Astrocyte of the hippocampus (primary cell): ENCODE measurements at places on chromosomes 3 and 15.

DNA sequence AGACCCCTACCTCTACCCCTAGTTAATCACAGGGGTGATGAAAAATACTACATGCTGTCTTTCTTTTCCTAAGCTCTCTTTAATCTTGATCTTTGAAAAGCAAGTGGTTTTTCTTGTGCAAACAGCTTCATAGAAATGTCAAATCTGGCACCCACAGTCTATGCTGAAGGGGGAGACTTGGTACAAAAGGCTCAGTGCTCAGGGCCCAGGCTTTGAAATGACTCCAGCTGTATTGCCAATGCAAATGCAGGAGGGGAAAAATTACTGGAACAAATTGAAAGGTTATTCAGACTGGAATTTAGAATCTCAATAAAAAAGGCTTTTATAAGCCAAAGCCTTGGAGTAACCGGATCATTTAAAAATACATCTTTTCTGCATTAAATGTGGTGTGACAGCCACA, 223.9 kb downstream of the LRTM1 start:
- DNase-seq = peak; percentile 63

- DNase-seq = no peak
These were observed 24.7 kb upstream of the PRR23E start for GRCh38 chr3:127168271-127168670.

- DNase-seq = peak; percentile 16
These were observed 1.6 kb downstream of the SKOR1 start for GRCh38 chr15:67826717-67827561.

GRCh38 chr3:169953462-169954141, 13.0 kb upstream of the SEC62 start:
- DNase-seq = peak; percentile 42

- peak; percentile 55 for DNase-seq
These were observed 26.1 kb upstream of the TM4SF4 start for GRCh38 chr3:149448331-149448831.

- DNase-seq = no peak
These were observed 291.2 kb upstream of the STT3B start for GRCh38 chr3:31241533-31241932.

DNA sequence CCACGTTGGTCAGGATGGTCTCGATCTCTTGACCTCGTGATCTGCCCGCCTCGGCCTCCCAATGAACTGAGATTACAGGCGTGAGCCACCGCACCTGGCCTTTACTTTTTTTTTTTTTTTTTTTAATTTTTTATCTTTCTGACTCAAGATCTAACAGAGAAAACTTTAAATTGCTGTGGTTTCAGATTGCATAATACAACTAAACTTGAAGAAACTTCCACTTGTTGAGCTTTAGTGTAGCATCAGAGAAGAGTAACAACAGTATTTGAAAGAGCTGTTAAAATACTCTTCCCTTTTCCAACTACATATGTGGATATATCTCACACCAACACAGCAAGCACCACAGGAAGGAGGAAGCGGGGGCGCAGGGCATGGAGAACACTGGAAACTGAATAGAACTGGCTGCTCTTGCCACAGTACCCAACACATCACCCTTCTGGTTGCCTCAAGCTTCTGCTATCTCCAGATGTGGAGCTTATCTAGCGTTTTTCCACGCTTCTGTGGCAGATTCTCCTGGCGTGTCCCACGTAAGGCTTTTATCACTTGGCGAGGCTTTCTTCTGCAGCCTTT, 45.4 kb downstream of the MAP6D1 start:
- DNase-seq = no peak

DNA sequence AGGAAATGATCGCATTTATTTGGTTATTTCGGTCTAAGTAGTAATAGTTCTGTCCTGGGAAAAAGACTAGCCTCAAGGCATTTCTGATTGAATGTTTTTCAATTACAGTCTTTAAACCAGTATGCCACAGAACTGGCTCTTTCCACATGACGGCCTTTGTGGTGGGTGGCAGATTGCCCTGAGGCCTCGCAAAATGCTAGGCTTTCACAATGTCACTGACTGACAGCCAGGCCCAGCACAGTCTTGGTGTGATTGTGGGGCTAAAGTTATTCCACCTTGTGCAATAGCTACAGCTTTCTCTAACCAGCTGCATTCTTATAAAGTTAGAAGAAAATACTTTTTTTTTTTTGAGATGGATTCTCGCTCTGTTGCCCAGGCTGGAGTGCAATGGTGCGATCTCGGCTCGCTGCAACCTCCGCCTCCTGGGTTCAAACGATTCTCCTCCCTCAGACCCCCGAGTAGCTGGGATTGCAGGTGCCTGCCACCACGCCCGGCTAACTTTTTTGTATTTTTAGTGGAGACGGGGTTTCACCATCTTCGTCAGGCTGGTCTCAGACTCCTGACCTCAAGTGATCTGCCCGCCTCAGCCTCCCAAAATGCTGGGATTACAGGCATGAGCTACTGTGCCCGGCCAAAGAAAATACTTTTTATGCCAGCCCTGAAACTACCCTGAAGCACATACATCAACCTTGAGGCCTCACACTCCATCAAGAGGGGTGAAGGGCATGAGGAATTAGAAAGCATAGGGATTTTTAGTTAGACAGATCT, 2.5 kb upstream of the ADIPOQ start:
- DNase-seq = peak; percentile 94

GRCh38 chr3:161177991-161178390, 43.1 kb upstream of the NMD3 start:
- peak; percentile 7 for DNase-seq

DNA sequence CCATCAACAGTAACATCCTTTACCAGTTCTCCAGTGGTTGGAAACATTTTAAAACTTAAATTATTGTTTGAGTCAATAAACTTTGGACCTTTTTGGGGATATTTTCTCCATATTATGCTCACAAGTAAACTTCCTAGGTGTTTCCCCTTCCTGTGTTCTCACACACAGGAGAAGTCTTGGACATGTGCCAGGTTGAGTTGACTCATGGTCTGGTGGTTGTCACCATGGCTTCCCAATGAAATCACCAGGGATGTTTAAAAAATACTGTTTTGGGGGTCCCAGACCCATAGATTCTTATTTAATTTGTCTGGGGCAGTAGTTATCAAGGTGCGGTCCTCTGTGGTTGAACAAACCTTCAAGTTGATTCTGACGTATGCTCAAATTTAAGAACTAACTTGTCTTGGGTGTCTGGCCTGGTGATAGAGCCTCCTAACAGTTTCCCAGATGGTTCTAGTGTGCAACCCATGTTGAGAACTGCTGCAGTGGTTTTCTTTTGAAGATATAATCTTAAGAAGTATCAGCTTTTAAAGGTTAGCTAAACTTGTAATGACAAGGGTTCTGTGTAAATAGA, 291.8 kb downstream of the EDEM1 start:
- peak; percentile 25 for DNase-seq

DNA sequence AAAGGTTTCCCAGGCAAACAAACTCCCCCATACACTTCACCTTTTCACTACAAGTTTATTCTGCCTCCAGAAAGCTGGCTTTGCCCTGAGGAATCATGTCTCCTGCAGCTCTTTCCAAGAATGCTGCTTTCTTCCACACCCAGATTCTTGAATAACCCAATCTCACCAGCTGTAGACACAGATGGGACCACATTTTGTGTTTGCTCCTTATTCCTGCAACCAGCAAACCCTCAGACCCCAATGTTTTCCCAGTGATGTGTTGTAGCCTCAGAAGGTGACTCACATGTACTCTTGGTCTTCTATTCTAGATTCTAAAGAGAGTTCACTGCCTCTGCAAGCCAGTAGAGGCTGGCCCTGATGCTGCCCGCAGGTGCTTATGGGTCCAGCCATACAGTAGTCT, 23.6 kb upstream of the TRIM59 start:
- peak; percentile 40 for DNase-seq

DNA sequence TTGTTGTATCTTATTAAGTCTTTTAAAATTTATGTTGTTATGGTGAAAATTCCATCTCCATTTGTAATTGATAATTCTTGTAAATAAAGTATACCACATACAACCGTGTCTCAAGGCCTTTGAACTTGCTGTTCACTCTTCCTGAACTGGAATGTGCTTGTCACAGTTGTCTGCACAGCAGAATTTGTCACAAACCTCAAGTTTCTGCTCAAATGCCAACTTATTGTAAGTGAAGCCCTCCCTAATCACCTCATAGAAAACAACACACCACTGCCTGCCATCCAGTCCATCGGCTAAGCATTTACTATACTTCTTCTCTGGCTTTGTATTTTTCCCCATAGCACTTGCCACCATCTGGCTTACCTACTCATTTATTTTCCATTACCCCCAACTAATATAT, 192.3 kb downstream of the THRB start:
- DNase-seq = no peak

DNA sequence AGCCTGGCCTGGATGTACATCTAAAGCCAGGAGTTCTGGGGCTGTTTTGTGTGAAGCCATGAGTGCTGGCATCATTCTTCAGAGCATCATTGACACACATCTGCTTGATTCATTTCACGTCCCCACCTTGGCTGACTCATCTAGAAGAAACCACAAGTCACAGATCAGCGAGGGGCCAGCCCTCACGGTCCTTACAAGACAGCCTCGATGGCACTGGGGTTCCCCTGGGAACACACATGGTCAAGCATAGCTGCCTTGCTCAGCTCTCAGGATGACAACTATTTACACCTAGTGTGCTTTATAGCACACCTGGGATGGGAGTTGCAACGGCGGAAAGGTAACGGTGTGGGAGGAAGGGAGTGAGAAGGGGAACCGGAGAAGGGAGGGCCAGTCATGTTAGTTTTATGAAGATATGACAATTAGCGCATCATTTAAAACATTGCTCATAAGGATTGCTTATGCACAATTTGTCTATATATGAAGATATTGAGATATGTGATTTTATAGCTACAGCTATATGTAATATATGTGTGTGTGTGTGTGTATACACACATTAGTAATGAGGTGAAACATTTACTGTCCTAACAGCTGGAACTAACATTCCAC, 227.1 kb downstream of the RPLP1 start:
- no peak for DNase-seq

DNA sequence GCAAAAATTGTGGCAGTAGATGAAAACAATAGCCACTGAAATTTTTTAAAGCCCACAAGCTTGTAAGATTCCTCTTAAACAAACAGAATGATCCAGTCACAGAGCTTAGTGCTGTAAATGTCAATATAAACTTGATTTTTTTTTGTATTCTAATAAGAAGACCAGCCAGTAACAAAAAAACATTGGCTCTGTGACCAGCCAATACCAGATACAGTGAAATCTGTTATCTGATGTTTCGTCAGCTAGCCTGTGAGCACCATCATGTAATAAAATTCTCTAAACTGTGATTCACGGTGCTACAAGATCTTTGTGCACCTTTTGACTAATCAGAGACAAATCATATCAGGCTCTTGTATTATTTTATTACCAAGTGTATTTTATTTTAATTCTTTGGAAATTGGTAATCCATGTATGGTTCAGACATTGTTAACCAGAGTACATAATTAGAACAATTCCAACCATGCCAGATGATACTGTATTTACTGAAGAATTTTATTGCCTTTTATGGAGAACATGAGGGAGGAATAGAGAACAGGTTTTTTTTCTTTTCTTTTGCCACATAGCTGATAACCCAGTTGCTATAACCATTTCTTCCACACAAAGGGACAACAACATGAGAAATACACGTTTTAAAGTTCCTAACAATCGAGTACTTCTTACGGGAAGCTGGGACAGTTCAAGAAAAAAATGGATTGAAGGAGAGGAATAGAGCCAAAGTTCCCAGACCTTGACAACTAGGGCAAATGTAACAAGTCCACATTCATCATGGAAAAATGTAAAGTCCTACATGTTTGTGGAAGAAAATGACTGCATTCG, 71.9 kb downstream of the FILIP1L start:
- DNase-seq = peak; percentile 81

GRCh38 chr15:85171736-85172135, 190.1 kb downstream of the PDE8A start:
- DNase-seq = peak; percentile 4

GRCh38 chr3:32391643-32392535, at the start of gene CMTM7:
CMTM7 (plus strand) TSS chr3:32391853; CDS start chr3:32391907, 54 bp downstream.
- peak; percentile 83 for DNase-seq

GRCh38 chr3:52428151-52429005, 16.5 kb downstream of the SEMA3G start:
- DNase-seq = peak; percentile 81

GRCh38 chr3:13566769-13567310, 17.9 kb downstream of the FBLN2 start:
- no peak for DNase-seq

- DNase-seq = peak; percentile 25
These were observed 70.8 kb downstream of the SEC22A start for GRCh38 chr3:123272547-123272946.

GRCh38 chr3:182618085-182618732, 175.1 kb upstream of the ATP11B start:
- peak; percentile 77 for DNase-seq

DNA sequence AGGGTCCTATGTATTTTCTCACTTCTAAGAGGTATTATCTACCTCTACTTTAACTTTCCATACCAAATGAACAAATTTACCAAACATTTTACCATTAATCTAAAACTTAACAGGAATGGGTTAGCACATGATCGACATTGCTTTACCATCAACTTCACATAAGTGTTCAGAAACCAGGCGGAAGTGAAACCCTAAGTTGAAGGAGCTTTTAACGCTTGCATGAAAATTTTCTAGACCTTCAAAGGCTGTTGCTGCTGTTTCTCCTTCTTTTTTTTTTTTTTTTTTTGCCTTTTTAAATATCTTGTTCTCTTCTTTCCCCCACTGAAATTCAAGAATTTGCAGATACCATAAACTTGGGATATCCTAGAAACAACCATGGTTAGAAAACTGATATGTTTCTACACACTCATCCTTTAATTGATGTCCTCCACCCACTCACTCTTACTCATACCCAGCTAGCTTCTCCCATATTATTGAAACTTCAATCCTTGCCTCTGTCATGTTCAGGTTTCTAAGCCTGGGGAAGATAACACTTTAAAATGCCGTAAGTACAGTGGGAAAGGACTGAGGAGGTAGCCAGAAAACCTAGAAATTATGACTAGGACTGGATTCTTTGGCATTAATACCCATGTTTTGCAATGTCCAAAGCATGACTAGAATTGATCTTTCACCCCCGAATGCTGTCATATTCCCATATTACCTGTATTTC, 24.7 kb downstream of the MYO5A start:
- DNase-seq = no peak

- no peak for DNase-seq
These were observed 46.2 kb upstream of the ATG7 start for GRCh38 chr3:11226042-11226370.

DNA sequence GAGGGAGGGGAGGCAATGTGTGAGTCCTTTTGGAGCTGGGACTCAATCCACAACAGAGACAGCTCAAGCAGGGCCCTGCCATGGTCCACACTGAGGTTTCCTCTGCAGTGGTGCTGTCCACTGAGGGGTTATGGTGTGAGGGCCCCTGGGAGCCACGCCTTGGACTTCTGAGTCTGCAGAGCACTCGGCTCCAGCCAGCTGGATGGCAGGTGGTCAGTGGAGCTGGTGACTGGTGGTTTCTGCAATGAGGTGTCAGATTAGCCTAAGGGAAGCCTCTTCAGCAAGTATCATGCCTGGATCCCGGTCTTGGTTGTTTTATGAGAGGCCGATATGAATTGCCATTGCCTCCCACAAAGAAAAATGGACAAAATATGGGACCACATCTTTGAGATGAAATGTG, 21.7 kb downstream of the LSM3 start:
- no peak for DNase-seq

- DNase-seq = peak; percentile 27
These were observed 394.1 kb upstream of the NECTIN3 start for GRCh38 chr3:110677506-110677905.

GRCh38 chr15:60379525-60380274, 18.1 kb downstream of the ANXA2 start:
- DNase-seq = peak; percentile 94
